ENCODE measurements at places on chromosomes 6 and 20.
A peak's percentile ranks its signal among the peaks of the same experiment; 100 is the strongest.

DNA sequence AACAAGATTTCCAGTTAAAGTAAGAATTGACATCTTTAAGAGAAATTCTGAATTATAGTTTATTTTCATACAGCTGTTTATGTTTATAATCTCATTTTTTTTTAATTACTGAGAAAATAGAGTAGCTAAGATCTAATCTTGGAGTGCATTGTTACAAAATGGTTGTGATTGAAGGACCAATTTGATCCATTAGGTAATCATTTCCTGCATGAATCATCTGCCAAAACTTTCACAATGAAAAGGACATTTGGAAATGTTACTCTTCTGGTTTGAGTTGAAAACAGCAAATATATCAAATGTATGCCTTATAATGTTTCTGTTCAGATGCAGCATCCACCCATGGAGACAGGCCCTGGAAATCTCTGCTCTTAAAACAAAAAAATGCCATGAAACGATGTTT, 19.0 kb downstream of the TUBB2A start:
- DNase-seq, result no peak

DNA sequence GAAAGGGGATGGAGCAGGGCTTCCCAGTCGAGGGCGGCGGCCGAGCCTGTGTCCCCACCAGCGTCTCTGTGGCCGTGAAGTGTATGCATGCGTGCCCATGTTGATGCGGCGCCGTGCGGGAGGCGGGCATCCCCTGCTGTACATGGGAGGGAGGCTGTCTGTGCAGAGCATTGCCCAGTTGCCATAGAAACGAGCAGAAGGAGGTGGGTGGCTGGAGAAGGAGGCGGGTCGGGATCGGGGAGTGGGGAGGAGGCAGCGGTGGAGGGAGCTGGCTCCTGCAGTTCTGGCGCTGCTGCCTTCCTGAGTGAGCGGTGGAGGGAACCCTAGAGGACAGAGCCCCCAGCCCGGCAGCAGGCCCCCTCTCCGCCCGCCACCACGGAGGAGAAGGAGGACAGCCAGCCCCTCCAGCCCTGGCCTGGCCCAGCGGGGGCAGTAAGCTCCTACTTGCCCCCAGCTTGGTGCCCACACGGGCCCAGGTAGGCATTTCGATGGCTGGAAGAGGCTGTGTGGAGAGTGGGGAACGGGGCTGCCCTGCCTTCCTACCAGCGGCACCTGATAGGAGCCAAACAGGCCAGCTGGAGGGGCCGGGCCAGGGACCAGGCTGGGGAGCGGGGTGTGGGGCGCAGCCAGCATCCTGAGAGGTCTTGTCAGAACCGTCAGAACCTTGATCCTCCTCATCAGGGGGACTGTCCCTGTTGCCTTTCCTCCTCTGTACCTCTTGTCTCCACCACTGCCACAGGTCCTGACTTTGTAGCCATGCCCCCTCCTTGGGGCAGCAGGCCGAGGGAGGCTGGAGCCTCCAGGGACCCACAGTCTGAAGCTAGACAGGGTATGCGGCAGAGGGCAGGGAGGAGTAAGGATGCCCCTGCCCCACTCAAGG, 41.3 kb downstream of the SPDEF start:
- DNase-seq, result no peak

GRCh38 chr20:62368392-62368975, 1.4 kb upstream of the LAMA5 start:
- DNase-seq, result no peak

GRCh38 chr6:24910961-24911725, 24.6 kb downstream of the RIPOR2 start:
- no peak for DNase-seq

DNA sequence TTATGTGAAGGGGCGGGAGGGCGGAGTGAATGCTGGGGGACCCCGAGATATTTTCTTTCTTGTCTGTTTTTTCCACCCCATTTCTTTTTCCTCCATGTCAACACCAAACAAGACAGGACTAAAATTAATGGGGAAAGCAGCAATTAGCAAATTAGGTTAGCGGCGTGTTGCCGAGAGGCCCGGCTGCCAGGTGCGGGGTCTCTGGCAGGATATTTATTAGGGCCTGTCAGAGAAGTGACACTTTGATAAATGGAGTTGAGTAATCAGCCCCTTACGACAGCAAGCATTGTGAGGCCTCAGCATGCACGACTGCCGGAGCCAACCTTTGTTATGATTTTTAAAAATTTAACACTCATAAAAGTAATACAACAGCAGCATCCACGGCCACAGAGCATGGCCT, 193.8 kb downstream of the DHX35 start:
- no peak for DNase-seq

DNA sequence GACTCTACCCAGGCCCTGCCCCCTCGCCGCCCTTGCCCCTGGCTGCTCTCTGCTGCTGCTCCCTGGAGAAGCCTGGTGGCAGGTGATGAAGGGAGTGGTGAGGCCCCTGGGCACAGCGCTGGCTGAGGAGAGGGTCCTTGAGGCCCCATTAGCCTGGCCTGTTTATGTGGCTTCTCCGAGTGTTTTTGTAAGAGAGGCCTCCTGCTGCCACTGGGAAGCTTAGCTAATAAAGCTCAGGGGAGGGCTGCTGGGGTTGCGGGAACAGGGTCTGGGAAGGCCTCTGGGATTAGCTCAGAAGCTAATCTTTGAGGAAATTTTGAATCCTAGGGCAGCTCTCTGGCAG, 15.5 kb downstream of the EBF4 start:
- DNase-seq, result peak; percentile 48

GRCh38 chr20:11453430-11453829, 464.3 kb upstream of the BTBD3 start:
- no peak for DNase-seq

DNA sequence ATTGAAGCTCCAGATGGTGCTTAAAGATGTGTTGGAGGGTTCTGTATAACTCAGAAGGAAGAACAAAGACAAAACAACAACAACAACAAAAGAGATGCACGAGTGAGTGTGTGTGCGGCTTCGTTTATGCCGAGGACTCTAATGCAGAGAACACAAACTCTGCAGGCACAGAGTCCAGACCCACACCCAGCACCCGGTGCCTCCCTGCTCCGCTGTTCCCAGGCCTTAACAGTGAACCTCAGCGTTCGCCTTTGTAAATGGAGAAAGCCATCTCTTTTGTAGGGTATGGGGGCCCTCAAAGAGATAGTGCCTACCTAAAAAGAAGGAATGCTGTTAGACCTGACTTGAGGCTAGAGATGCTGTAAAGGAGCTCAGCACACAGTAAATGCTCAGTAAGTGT, 243.3 kb downstream of the ERMARD start:
- DNase-seq, result no peak

DNA sequence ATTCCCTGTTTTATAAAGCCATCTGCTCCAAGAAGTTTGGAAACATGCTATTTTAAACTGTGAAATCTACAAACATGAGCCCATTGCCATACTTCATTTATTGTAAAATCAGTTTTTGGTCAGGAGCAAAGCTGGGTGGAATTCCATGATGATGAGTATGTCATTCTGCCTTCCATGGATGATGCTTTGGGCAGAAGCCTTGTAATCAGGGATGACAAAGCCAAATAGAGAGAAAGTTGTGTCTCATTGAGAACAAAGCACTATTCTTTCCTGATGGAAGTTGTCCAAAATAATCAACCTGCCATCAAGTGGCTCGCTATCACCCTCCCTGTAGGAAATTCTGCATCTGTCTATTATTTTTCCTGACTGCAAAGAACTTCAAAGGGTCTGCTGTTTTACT, 313.0 kb upstream of the DEFB112 start:
- DNase-seq, result no peak

- DNase-seq, result no peak
Measured at GRCh38 chr6:138504764-138505689, 5.7 kb upstream of the NHSL1 start.

GRCh38 chr6:53333439-53334408, 15.0 kb downstream of the ELOVL5 start:
- DNase-seq, result no peak

GRCh38 chr6:33075568-33076405, at the start of gene HLA-DPB1:
Gene HLA-DPB1 (plus strand): TSS chr6:33075990. CDS start chr6:33076042, 52 bp downstream.
- DNase-seq, result no peak

DNA sequence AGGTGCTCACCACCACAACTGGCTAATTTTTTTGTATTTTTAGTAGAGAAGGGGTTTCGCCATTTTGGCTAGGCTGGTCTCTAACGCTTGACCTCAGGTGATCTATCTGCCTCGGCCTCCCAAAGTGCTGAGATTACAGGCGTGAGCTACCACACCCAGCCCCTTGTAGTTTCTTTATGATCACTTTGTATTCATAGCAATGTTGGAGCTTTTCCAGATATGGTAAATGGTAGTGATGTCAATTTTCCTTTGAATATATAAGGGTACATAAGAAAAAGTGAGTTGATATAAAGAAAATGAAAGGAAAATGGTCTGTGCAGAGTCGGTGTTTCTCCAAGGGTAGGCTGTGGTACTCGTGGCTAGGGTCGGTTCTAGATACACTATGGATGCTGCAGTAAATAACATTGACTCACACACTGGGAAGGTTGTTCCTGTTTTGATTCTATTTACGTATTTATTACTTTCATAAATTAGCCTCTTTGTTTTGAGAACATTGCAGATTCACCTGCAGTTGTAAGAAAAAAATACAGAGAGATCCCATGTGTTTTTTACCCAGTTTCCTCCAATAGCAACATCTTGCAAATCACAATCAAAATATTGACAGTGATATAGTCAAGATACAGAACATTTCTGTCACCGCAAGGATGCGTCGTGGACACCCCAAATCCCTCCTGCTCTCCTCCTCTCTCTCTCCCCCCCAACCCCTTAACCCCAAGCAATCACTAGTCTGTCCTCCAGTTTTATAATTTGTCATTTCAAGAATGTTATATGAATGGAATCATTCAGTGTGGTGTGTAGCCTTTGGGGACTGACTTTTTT, 2.5 kb downstream of the ZNF831 start:
- DNase-seq, result no peak

DNA sequence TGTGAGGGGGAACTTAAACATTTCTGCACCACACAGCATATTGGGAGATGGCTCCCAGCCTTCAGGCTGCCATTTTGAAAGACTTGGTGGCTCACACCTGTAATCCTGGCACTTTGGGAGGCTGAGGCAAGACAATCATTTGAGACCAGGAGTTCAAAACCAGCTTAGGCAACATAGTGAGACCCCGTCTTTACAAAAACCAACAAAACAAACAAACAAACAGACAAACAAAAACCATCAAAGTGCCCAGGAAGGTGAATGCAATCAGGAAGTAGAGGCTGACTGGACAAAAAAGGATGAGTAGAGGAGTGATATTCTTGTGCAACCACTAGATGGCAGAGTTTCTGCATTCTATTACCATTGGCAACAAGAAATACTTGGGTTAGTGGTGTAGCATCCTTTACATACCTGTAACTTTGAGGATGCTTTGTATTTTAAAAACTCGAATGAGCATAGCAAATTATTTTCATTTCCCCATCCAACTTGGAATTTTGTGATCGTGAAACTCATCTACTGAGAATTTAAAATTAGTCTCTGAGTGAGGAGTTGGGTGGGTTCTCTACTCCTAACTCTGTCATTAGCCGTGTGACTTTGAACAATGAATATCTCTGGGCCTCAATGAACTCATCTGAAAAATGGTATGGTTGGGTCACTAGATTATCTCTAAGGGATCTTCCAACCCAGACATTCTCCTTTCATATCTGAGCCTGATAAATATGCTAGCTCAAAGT, 84.4 kb downstream of the CRYBG1 start:
- DNase-seq, result peak; percentile 28

GRCh38 chr6:170085475-170086401, 205.1 kb downstream of the DLL1 start:
- DNase-seq, result no peak

- DNase-seq, result no peak
Measured at GRCh38 chr20:14536738-14537137, 199.3 kb upstream of the FLRT3 start.

DNA sequence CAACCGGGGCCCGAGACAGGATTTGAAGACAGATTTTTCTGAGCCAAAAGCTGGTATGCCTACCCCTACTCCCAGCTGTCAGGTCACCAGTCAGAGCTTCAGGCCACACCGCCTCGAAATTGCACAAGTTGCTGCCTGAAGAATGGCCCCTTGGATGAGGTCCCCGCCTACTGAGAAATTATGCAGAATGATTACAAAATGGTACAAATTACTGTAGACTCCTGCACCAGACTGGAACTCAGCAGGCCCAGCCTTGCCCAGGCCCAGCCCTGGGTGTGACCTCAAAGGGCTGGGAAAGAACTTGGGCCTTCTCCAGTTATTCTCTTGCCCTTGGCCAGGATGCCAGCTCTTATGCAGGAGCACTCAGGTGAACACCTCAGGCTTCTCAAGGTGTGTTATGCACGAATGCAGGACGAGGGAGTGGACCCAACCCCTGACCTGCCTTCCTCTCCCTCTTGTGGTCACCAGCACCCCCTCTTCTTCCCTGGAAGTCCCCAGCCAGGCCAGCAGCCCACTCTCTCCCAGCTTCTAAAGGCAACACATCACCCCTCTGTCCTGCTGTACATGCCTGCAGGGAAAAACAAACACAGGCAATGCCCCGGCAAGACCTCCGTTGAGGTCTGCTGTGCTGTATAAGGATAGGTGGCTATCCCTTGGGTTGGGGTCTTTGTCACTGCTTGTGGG, 88.7 kb upstream of the NAA20 start:
- no peak for DNase-seq

GRCh38 chr20:46132705-46133120, 14.6 kb downstream of the CD40 start:
- no peak for DNase-seq
